ENCODE measurements at places on chromosomes 1 and 21. TPM values are rescaled to one million over a fixed set of nuclear protein-coding genes. Genes with fewer than 3 reads are reported as not detected.

Gene KAZN
- 16.5 TPM for total RNA-seq

Gene IFNLR1
- total RNA-seq, result 12.6 TPM

- H3K27me3 ChIP-seq, result no peaks in the 10 kb centered on the region
- no peak overlapping the region for H3K4me3 ChIP-seq
These were observed 5.2 kb downstream of the SLC2A1 start for GRCh38 chr1:42953182-42954180.

DNA sequence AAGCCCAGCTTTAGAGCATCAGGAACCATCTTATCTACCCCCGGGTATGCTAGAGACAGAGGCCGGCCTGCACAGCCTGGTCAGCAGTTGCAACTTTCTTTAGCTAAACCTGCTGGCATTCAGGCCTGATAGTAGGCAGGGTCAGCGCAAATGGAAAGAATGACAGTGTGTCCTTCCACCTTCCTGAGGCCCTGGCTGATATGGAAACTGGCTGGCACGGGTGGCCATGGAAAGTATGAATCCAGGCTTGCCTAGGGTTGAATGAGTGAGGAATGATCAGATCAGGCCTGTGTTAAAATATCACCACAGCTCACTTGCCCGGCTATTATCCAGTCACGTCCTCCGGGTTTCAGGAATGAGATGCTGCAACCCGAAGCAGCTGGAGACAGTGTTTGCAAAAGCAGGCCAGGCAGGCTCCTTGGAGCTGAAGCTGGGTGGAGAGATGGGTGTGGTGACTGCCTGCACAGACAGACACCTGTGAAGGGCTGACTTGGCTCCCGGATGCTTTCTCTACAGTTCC is 34.7 kb downstream of the RCAN1 start:
- H3K27ac ChIP-seq, result peak overlapping the region; percentile 44
- H3K27me3 ChIP-seq, result no peaks in the 10 kb centered on the region
- H3K4me1 ChIP-seq, result peaks cover 11% of the 10 kb centered on the region
- peak; percentile 65 for DNase-seq
- H3K36me3 ChIP-seq, result no peaks in the 10 kb centered on the region

DNA sequence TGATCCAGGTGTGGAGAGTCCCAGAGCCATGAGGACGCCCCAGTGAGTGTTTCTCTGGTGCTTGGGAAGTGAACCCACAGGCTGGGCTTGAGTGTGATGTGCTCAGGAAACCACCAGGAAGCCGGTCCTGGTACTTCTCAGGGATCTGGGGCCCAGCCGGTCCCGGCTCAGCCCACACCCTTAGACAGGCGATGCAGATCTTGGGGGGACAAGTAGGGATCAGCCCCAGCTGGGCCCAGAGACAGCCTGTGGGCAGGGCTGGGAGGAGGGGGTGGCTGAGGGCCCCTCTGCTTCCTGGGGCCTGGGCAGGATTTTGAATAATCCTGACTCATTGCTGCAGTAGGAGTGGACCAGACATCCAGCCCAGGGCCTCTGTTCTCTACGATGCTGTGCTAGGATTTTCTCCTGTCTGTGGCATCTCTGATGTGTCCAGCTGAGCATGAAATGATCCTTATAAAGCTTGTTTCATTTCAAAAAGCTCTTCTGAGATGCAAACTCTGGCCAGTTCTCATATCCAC is 698.0 kb downstream of the PTPRU start:
- H3K4me1 ChIP-seq, result no peaks in the 10 kb centered on the region
- H3K36me3 ChIP-seq, result no peaks in the 10 kb centered on the region
- DNase-seq, result no peak
- H3K27me3 ChIP-seq, result peaks cover 11% of the 10 kb centered on the region

DNA sequence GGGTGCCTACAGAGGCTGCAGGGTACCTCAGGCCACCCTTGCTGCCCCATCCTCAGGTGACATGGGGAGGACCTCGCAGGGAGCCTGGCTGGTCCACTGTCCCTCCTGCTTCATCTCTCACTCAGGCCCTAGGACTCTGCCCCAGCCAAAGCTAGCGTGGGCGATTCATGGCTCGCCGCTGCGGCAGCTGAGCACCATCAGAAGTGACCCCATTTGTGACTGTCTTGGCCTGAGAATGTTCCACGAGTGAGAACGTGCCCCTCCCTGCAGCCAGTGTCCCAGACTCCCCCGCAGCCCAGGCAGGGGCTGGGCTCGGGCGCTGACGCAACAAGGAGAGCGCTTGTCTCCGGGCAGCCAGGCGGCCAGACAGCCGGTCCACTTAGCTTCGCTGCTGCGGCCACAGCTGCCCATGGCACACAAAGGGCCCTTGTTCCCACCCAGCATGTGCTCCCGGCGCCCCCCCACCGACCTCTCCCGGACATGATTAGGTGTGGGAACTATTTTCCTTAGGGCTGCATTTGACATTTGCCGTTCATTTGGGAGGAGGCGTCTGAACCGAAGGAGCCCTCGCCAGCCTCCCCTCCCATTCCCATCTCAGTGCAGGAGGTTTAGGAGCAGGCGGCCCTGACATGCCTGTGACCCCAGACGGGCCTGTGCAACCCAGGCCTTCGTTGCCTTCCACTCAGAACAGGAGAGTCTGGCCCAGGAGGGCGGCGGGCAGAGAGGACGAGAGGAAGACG is 19.3 kb upstream of the POFUT2 start:
- no peaks in the 10 kb centered on the region for H3K36me3 ChIP-seq
- H3K27me3 ChIP-seq, result no peaks in the 10 kb centered on the region
- H3K4me3 ChIP-seq, result no peak overlapping the region
- peak overlapping the region; percentile 75 for H3K27ac ChIP-seq
- DNase-seq, result peak; percentile 62

DNA sequence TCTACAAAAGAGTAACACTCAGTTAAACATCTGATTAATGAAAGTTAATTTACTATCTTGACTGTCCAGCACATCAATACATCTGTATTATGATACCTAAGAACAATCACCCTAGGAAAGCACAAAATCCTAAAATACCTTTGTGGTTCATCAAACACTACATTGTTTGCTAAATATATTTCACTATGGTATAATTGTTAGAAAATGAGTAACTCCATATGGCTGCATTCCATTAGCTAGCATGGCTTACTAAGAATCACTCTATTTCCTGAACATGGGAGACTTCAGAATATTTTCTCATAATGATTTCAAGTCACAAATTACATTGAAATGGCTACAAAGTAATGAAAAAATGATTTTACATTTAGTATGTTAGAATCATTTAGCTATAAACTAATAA is 12.5 kb downstream of the TRMT1L start:
- no peak for DNase-seq
- H3K27me3 ChIP-seq, result no peaks in the 10 kb centered on the region
- no peaks in the 10 kb centered on the region for H3K36me3 ChIP-seq
- H3K27ac ChIP-seq, result no peak overlapping the region

- no peak overlapping the region for H3K4me3 ChIP-seq
- no peaks in the 10 kb centered on the region for H3K27me3 ChIP-seq
- H3K4me1 ChIP-seq, result no peaks in the 10 kb centered on the region
- no peak overlapping the region for H3K27ac ChIP-seq
These were observed 190.5 kb downstream of the RYR2 start for GRCh38 chr1:237232501-237232900.

DNA sequence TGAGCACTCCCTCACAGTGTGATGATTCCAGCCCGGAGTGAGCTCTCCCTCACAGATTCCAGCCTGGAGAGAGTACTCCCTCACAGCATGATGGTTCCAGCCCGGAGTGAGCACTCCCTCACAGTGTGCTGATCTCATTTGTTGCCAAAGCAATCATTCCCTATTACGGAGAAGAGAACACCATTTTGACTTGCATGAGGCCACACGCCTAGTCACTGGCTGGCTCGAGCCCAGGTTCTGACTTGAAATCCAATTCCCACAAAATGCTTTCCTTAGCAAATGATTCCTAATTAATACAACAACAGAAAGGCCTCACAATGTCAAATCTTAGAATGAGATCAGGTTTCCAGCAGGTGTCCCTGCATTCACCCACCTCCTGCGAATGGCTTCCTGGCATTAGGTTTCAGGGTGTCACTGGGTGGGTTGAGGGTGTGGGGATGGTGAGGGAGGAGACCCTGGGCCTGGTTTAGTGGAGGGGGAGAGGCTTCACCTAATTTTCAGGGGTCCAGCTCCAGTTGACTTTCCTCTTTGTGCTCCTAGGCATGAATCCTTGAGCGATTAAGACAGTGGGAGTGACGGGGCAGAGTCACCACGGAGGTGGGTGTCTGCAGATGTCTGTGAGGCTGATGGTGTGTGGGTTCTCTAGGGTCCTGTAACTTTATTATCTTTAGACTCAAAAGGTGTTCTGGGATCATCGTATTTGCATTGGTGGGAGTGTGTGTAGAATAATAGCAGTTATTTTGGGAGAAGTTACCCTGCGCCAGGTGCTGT is 158.5 kb downstream of the KCNJ6 start:
- no peaks in the 10 kb centered on the region for H3K4me1 ChIP-seq
- no peaks in the 10 kb centered on the region for H3K27me3 ChIP-seq
- no peak for DNase-seq
- H3K36me3 ChIP-seq, result no peaks in the 10 kb centered on the region

DNA sequence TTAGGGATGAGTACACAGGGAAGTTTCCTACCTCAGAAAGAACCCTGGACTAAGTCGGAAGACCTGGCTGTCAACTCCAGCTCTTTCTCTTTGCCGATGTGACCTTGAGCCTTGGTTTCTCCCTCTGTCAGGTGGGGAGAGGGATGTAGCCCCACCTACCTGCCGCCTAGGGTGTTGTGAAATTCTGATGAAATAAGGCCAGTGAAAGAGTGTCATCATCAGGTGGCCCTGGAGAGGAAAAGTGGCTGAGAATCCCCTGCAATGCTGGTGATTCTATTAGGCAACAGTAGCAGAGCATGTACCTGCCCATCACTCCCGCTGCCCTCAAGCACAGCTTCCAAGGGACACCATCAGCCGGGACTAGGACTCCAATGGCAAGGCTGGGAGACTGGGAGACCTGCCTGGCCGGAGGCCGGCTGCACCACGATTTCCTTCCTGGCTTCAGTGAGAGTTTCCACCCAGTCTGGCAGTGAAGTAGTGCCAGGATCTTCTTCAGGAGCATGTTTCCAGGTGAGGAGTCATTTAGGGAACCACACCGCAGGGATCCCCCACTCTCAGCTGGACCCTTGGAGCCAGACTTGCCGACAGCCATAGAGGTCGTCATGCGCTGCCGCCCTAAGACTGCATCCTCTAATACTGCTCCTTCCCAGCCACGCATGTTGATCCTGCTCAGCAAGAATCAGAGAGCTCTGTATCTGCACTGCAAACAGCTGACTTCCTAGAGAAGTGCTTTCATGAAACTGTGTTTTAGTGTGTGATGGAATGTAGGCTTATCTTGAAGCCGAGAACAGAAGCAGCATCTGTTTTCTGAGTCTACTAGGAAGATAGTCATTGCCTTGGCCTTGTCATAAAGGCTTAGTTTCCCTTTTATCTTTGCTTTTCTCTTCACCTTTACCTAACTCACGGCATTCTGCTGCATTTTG is 88.0 kb upstream of the F3 start:
- H3K36me3 ChIP-seq, result no peaks in the 10 kb centered on the region
- no peaks in the 10 kb centered on the region for H3K4me1 ChIP-seq
- H3K27ac ChIP-seq, result no peak overlapping the region
- no peak for DNase-seq
- H3K4me3 ChIP-seq, result no peak overlapping the region

DNA sequence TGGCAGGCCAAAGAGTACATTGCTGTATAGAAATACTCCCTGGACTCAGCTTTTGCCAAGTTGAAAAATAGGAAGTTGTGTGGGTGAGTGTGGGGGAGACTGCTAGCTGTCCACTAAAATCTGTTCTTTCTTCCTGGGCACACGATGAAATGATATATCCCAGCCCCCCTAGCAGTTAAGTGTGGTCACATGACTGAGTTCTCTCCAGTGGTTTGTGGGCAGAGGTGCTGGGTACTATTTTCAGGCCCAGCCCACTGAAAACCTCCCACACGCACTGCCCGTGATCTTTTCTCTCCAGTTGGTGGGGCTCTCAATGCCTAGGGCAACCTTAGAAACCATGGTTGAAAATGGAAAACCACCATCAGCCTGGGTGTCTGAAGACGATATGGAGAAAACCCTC is 119.7 kb upstream of the LMO4 start:
- H3K36me3 ChIP-seq, result no peaks in the 10 kb centered on the region
- H3K4me3 ChIP-seq, result no peak overlapping the region
- H3K27ac ChIP-seq, result no peak overlapping the region
- no peaks in the 10 kb centered on the region for H3K4me1 ChIP-seq
- no peak for DNase-seq
- no peaks in the 10 kb centered on the region for H3K27me3 ChIP-seq

- no peak overlapping the region for H3K27ac ChIP-seq
- H3K36me3 ChIP-seq, result no peaks in the 10 kb centered on the region
- H3K27me3 ChIP-seq, result no peaks in the 10 kb centered on the region
- no peaks in the 10 kb centered on the region for H3K4me1 ChIP-seq
- DNase-seq, result no peak
These were observed 46.7 kb downstream of the WARS2 start for GRCh38 chr1:119093721-119094120.

GRCh38 chr1:3641816-3642215 is 8.1 kb downstream of the WRAP73 start:
- no peak overlapping the region for H3K4me3 ChIP-seq
- DNase-seq, result no peak
- peaks cover 30% of the 10 kb centered on the region for H3K36me3 ChIP-seq

DNA sequence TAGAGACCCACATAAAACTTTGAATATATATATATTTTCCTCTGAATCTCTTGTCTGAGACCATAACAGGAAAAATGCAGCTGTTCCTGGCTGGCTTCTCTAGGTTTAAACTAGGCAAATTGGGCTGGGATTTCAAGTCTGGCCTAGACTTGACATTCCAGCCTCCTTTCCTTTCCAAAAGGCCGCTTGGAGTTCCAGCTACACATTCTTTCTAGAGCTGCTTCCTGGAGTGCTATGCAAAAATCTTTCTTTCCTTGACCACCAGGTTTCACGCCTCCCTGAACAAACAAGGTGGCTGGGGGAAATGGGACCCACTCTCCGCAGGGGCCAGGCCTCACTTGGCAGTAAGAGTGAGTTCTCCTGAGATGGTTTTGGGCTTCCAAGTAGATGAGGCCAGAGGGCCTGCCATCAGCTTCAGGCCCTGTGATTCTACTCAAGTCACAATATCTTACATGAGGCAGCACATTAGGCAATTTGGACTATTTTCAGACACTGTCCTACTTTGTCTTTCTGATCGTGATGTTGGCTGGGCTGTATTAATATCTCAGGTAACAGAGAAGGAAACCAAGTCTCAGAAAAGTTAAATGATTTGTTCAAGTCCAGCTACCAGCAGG is 102.4 kb downstream of the FAM78B start:
- DNase-seq, result no peak
- no peaks in the 10 kb centered on the region for H3K4me1 ChIP-seq
- no peaks in the 10 kb centered on the region for H3K36me3 ChIP-seq
- H3K27me3 ChIP-seq, result no peaks in the 10 kb centered on the region

- H3K27ac ChIP-seq, result no peak overlapping the region
- no peak overlapping the region for H3K4me3 ChIP-seq
- H3K4me1 ChIP-seq, result peaks cover 7% of the 10 kb centered on the region
- H3K27me3 ChIP-seq, result no peaks in the 10 kb centered on the region
- no peaks in the 10 kb centered on the region for H3K36me3 ChIP-seq
These were observed 46.2 kb upstream of the KCNE1 start for GRCh38 chr21:34558166-34558565.

- no peak overlapping the region for H3K27ac ChIP-seq
- no peaks in the 10 kb centered on the region for H3K27me3 ChIP-seq
- no peak overlapping the region for H3K4me3 ChIP-seq
- H3K4me1 ChIP-seq, result no peaks in the 10 kb centered on the region
- no peak for DNase-seq
- no peaks in the 10 kb centered on the region for H3K36me3 ChIP-seq
These were observed 44.6 kb downstream of the WNT9A start for GRCh38 chr1:227903061-227903521.

All from transverse colon (tissue), 4 donors.